ENCODE measurements at places on chromosomes 7 and 10. TPM values are rescaled to one million over a fixed set of nuclear protein-coding genes. Genes with fewer than 3 reads are reported as not detected.

Gene SPDYE1
- not detected for total RNA-seq

Gene DLX6
- not detected for total RNA-seq

Gene LRRC18
- not detected for total RNA-seq

Gene PUS7
- total RNA-seq: 17.2 TPM

Gene CPN1
- total RNA-seq: 95.7 TPM

Gene TMEM120A
- 29.5 TPM for total RNA-seq

- DNase-seq: no peak
Observed at GRCh38 chr7:77691892-77692491, 4.3 kb upstream of the RSBN1L start.

DNA sequence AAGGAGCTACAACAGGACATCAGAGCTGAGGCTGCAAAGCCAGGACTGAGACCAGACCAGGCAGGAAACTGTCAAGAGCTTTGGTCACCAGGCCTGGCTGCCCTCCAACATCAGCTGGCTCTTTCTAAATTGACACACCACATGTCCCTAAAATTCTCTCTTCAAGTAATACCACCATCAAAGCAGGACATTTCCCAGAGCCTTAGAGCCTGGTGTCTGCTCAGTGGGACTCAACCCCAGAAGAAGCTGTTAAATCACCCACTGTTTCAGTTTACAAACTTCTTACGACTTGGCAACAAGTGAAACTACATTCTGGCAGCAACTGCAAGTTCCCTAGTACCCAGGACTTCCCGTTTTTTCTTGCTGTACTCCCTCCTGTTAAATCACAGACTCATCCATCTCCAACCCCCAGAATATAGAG is 3.8 kb upstream of the IL6 start:
- DNase-seq: peak; percentile 36

GRCh38 chr7:32330602-32331001 is 159.6 kb downstream of the LSM5 start:
- DNase-seq: no peak

DNA sequence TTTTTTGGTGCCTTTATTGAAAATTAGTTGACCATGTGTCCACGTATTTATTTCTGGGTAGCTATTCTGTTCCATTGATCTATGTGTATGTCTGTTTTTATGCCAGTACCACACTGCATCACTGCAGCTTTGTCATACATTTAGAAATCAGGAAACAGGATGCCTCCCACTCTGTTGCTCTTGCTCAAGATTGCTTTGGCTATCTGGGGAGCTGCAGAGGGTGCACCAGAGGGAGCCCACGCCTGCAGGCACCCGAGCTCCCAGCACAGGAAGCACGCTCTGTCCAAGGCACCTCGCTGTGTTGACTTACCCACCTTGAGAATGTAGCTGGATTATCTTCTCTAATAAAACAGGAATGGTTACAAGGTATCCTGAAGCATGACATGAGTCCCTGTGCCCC is 301.7 kb downstream of the TCERG1L start:
- no peak for DNase-seq

DNA sequence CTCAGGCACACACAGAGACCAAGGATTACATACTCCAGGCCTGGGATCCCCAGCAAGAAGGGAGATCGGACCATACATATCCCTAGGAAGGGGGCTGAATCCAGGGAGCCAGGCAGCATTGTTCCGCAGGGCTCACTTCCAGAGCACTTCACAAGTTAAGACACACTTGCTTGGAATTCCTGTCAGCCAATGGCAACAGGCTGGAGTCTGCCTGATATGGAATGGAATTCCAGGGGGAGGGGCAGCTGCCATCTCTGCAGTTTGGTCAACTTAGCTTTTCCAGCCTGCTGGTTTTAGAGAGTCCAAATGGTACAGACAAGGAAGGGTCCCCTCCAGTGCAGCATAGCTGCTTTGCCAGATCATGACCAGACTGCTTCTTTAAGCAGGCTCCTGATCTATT is 290.0 kb upstream of the GLI3 start:
- DNase-seq: no peak

- DNase-seq: no peak
Observed at GRCh38 chr7:25907214-25907613, 244.8 kb upstream of the NFE2L3 start.

GRCh38 chr7:78234634-78235033 is 436.1 kb downstream of the PHTF2 start:
- no peak for DNase-seq

DNA sequence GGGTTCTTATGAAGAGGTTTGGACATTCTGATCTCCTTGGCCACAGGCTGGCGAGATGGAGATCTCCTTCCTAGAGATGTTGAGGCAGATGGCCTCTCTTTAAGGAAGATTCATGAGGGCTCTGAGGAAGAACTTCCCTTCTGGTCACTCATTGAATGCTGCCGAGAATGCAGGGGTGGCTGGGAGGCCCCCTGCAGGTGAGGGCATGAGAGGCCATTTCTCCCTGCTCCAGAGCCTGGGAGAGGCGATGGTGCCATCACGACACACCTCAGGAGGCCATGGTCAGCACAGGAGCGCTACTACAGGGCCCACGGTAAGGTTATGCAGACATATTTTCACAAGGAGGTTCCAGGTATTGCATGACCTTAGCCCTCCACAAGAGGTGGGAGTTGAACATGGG is 40.2 kb downstream of the CXCL12 start:
- DNase-seq: no peak

GRCh38 chr10:114499116-114499515 is 94.8 kb upstream of the AFAP1L2 start:
- no peak for DNase-seq

DNA sequence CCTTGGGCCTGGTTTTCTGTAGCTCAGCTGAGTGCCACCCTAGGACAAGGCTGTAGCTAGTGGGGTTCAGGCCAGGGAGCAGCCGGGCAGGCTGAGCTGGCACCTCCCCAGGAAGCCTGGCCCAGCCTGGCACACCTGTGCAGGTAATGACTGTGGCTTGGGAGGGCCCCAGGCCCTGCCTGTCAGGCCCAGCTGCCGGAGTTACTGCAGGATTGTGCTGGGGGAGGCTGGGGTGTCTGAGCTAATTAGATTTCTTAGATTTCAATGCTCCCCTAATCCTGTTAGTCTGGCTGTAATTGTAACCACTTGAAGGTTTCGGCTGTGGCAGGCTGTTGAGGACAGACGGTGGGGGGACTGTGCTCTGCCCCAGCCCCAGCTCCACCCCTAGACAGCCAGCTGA is 6.0 kb downstream of the ZMIZ1 start:
- DNase-seq: no peak

DNA sequence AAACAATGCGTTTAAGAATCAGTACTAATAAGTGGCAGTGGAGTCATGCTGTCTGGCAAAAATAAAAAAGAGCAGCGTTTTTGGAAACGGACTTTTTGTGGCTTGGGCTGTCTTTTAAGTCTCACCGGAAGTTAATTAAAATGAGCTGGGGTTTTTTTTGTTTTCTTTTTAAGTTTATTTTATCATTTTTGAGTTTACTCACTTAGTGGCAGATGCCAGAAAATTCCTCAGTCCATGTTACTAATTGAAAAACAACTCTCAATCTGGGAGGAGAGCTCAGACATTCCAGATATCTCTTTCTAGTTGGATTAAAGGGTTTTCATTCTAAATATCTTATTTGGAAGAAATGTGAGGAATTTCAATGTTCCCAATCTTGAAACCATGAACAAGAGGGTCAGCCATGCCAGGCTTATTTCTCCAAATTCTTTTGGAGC is 133.8 kb upstream of the AGR3 start:
- DNase-seq: no peak

All from liver (tissue), 10 donors.